Stimulated activated CD4-positive, alpha-beta T cell treated with anti-CD3 and anti-CD28 coated beads, Interleukin-15, amount 100 ng/mL, for 48 hours (primary cell): ENCODE measurements at places on chromosomes 6 and 20.

GRCh38 chr6:157542414-157543160 lies 161.6 kb downstream of the ZDHHC14 start:
- no peak for DNase-seq

DNA sequence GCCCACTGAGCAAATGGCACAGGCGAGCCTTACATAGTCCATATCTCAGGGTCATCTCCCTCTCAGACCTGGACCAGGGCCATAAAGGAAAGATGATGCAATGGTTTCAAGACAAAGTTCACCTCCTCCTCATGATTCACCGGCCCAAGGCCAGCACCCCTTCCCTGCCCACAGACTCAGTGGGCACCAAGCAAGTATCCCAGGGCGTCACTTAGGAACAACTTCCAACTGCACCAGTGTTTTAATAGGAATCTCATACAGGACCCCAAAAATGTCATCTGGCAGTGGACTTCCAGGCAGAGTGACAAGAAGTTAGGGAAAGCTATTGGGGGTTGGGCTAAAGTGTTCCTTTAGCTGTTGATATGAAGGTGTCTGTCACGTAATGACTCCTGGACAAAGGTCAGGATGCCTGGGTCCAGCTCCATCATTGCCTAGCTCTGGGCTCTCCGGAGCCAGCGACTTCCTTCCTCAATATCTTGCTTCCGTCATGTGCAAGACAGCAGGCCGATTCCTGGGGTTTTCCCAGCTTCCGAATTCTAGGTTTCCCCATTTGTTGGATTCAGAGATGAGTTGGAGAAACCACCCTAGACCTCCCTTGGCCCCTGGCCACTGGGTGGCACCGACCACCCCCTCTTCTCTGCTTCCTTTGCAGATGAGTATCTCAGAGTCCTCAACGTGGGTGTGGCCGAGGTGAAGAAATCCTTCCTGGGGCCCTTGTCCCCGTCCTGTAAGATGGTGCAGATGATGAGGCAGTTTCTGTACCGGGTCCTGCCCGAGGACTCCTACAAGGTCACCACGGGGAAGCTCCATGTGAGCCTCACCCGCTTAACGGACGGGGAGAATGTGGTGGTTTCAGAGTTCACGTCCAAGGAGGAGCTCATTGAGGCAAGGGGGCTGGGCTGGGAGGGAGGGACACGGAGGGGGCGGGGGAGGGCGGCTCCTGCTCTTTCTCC lies 21.1 kb downstream of the PNPLA1 start:
- no peak for DNase-seq

GRCh38 chr6:153595903-153596302 lies 443.1 kb upstream of the OPRM1 start:
- no peak for DNase-seq

DNA sequence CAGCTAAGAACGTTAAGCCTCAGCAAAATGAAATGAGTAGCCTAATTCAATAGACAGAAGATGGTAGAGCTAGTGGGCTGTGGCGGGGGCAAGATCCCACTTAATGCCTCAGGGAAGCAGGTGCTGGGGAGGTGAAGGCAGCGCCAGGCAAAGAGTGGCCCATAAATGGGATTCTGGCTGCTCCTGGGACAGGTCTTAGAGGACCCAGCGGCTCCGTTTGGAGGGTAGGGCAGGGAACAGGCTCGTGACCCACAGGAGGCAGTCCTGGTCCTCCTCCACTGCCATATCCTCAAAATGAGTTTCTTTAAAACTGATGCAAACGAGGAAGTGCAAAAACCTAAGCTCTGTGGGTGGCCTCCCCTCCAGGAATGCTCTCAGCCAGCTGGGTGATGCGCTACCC lies 32.7 kb downstream of the SAYSD1 start:
- no peak for DNase-seq

DNA sequence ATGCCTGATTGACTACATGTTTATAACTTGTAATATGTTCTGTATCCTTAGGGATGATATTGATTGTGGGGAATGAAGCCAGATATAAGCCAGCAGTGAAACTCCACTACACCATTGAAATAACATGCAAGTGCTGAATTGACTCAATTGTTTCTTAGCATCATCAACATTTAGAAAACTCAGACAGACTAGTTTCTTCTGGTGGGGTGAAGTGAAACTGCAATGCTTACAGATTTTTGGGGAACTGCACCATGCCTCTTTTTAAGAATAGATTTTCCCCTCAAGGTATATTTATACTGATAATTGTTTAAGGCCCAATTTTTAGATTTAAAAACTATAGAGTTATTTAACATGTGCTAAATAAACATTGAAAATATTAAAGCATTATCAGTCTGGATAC lies 1044.6 kb upstream of the EYS start:
- DNase-seq: no peak

- no peak for DNase-seq
These were observed 59.9 kb upstream of the TINAG start for GRCh38 chr6:54248319-54248718.

DNA sequence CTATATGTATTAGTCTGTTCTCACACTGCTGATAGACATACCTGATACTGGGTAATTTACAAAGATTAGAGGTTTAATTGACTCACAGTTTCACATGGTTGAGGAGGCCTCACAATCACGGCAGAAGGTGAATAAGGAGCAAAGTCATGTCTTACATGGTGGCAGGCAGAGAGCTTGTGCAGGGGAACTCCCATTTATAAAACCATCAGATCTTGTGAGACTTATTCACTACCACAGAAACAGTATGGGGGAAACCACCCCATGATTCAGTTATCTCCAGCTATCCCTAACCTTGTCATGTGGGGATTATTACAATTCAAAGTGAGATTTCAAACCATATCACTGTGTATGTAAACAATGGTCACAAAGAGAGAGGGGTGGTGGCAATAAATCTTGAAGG lies 6.6 kb downstream of the CST8 start:
- DNase-seq: peak; percentile 13

GRCh38 chr6:21079468-21080048 lies 514.0 kb upstream of the SOX4 start:
- no peak for DNase-seq

GRCh38 chr20:43715511-43715910 lies 11.3 kb downstream of the GTSF1L start:
- DNase-seq: no peak

DNA sequence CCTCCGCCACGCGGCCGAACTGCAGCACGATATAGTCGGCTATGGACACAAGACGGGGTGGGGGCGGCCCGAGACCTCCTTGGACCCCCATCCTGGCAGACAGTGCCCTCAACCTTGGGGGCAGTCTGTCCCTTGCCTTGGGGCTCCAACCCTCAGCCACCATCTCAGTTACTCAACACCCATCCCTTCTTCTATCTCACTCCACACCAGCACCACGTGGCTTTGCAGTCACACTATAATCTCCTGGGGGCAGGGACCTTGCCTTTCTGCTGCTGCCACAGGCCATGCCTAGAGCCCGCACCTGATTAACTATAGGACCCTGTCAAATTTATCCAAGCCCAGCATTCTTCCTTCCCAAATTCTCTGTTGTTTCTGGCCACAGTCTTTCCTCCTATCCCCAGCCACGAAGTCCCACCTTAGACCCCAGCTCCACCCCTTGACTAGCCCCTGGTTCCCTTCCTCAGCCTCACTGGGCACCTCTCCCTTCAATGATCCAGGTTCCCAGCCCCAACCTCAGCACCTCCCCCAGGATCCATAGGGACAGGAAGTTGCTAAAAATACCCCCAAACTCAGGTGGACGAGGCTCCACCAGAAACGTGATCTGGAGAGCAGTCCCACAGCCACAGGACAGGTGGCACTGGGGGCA lies 1.7 kb upstream of the TEAD3 start:
- DNase-seq: no peak

DNA sequence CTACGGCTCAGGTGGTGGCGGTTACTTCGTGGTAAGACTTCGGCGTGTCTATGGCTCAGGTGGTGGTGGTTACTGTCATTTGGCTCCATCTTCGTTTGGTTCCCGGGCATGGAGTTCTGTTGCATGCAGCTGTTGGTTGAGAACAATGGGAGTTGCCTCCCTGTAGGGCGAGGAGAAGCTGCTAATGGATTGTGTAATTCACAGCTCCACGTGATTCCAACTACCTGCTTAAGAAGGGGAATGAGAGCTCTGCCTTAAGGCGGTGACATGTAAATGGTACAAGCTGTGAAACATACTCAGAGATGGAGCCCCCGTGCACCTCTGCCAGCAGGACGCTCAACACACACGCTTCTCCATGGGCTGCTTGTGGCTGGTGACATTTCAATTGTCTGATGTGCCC lies 12.4 kb upstream of the DACT2 start:
- no peak for DNase-seq
